ENCODE measurements at places on chromosomes 2 and 18. TPM values are rescaled to one million over a fixed set of nuclear protein-coding genes. Genes with fewer than 3 reads are reported as not detected.

GALNT3 gene
- total RNA-seq = under 0.01 TPM

- peak; percentile 74 for DNase-seq
Measured at GRCh38 chr2:10407841-10408648, 40.1 kb downstream of the ODC1 start.

DNA sequence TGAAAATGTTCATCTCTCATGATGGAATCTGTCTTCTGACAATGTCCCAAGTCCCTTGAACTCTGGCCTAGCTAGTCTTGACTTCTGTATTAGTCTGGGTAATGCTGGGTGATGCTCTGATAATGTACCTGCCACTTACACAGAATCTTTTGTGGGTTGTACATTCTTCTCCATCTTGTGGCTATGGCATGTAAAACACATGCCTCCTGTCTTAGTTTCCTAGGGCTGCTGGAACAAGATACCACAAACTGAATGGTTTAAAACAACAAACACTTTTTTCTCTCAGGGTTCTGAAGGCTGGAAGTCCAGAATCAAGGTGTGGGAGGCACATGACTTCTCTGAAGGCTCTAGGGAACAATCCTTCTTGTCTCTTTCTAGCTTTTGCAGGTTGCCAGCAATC lies 57.1 kb downstream of the RAPGEF4 start:
- DNase-seq = no peak

GRCh38 chr2:101047774-101048173 lies 45.7 kb downstream of the RPL31 start:
- no peak for DNase-seq

DNA sequence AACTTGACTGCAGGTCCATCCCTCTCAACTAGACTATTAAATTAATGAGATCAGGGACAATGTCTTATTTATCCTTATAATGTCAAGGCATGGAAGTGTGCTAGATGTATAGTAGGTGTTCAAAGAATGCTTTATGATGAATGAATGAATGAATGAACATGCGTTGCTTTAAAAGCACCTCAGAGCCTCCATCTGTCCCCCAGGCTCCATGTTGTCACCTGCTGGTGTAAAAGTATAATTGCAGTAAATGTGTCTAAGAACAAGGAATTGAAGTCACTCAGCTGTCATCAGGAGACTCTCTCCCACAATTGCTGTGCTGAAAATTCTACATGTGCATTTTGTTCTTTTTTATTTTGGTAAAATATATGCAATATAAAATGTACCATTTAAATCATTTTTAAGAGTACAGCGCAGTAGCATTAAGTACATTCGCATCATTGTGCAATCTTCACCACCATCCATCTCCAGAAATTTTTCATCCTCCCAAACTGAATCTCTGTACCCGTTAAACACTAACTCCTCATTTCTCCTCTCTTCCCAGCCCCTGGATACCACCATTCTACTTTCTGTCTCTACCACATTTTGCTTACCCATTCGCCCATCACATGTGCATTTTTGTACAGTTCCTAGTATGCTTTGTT lies 52.6 kb downstream of the GNAL start:
- peak; percentile 12 for DNase-seq

DNA sequence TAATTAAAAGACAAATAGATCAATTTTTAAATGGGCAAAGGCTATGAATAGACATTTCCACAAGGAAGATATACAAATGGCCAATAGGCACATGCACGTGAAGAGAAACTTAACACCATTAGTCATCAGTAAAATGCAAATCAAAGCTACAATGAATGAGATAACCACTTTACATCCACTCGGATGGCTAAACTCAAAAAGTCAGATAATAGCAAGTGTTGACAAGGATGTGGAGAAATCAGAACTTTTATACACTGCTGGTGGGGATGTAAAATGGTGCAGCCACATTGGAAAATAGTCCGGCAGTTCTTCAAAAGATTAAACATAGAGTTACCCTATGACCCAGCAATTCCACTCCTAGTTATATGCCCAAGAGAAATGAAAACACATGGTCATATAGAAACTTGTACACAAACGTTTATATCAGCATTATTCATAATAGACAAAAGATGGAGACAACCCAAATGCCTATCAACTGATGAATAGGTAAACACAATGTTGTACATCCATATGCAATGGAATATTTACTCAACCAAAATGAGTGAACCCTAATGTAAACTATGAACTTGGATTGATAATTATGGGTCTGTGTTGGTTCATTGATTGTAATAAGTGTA lies 51.1 kb downstream of the SMAD7 start:
- no peak for DNase-seq

GRCh38 chr2:122525336-122525735 lies 769.9 kb downstream of the TSN start:
- no peak for DNase-seq

DNA sequence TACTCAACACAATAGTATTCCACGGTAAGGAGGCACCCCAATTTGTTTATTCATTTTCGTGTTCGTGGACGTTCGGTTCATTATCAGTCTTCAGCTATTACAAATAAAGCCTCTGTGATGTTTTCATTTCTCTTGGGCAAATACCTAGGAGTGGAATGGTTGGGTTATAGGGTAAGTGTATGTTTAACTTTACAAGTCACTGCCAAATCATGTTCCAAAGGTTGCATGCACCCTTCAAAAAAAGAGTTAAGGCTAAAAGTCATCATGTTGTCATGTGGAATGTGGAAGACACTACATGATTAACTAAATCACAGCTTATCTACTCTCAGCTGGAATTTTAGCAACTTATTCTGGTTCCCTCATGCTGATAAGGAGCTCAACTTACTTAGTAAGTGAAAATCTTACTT lies 15.8 kb downstream of the INO80C start:
- DNase-seq = no peak

GRCh38 chr18:21053127-21053526 lies 58.5 kb downstream of the ROCK1 start:
- no peak for DNase-seq

SPC25 gene
- 2.8 TPM for total RNA-seq

GRCh38 chr18:74797577-74798151 lies 200.0 kb downstream of the ZNF407 start:
- DNase-seq = peak; percentile 38

DNA sequence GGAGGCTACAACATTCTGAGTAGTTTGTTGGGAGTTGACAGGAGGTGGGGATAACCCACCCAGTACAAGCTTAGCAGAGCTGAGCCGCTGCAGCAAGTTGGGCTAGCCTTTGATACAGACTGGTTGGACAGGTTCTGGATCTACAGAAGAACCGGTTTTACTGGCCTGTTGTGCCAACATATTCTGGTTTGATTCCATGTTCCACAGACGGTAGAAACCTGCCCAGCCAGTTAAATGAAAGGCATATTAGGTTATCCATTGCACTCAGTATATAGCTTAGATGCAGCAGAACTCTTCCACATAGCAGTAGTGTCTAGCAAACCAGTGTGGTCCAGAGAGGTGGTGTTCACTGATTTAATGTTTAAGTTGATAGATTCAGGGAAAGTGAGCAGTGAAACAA lies 19.3 kb upstream of the RBBP8 start:
- no peak for DNase-seq

UXS1 gene
- total RNA-seq = 19.2 TPM

- no peak for DNase-seq
Measured at GRCh38 chr18:53380063-53380639, 844.3 kb downstream of the MBD2 start.

REG3A gene
- not detected for total RNA-seq

DES gene
- total RNA-seq = not detected

GRCh38 chr2:181371782-181372645 lies 85.2 kb upstream of the ITGA4 start:
- DNase-seq = peak; percentile 49

DNA sequence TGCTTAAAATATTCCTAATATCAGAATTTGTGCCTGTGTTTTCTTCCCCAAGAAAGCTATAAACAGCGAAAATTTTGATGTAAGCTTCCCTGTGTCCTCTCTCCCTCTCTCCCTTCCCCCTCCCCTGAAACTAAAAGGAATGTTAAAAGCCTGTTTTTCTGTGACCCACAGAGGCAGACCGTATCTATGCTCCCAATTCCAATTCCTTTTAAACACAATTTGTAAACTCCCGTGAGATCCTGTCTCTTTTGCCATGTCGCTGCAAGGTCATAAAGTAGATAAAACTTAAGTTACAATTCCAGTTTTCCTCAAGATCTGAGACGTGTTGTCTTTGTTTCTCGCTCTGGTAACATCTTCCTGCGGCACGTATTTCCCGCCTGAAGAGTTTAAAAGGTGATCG lies 23.3 kb downstream of the SKA1 start:
- no peak for DNase-seq

UGT1A4 gene
- total RNA-seq = not detected

- DNase-seq = no peak
Measured at GRCh38 chr2:15293262-15293937, 267.7 kb downstream of the NBAS start.

DNA sequence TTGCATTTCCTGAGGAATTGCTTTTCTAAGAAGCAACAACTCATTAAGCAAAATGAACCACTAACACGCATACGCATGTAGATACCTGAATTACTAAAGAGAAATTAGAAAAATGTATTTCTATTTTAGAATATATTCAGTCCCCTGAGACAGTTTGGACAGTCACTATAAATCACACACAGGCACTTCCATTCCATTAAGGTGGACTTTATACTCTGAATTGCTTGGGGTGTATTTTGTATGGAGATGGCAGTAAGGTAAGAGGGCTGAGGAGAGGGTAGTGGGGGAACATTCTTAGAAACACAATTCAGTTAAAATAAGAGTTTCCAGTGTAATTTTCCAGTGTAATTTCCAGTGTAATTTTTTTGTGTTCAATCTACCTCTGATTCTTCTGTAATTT lies 1.8 kb downstream of the CCDC141 start:
- DNase-seq = no peak

ADGRF3 gene
- total RNA-seq = under 0.01 TPM

G6PC2 gene
- not detected for total RNA-seq

DNA sequence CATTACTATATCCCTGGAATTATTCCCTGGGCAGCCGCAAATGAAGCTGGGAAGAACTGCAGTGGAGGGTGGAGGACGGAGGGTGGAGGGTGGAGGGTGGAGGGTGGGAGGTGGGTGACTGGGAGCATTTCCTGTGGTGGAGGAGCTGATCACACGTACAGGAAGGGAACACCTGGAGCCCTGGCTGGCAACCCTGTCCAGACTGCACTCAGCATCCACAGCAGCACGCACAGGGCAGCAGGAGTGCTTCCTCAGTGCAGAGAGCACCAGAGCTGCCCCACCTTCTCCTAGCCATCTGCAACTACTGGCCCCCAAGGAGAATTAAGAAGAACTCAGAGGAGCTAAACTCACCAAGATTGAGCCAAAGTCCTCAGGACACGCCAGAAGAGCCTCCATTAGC lies 249.9 kb downstream of the EIPR1 start:
- no peak for DNase-seq

GRCh38 chr2:55054106-55054875 lies 4.0 kb upstream of the RTN4 start:
- no peak for DNase-seq

ATP8B1 gene
- 10.5 TPM for total RNA-seq

DNA sequence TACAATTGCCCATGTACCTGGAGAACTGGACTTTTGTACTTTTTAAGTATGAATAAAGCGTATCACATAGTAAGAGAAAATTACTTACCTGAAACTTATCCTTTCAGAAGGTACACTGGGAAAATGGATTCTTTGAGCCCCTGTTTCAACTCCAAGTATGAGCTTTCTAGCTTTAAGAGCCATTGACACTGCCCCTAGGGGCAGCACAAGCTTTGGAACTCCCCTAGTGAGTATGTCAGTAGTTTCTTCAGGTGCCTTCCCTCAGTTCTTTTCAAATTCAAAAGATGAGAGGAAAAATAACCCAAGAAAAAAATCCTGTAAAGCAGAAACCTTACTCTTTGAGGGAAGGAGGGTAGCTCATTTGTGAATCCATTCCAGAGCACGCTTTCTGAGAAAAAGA lies 124.1 kb downstream of the MEMO1 start:
- no peak for DNase-seq

DNA sequence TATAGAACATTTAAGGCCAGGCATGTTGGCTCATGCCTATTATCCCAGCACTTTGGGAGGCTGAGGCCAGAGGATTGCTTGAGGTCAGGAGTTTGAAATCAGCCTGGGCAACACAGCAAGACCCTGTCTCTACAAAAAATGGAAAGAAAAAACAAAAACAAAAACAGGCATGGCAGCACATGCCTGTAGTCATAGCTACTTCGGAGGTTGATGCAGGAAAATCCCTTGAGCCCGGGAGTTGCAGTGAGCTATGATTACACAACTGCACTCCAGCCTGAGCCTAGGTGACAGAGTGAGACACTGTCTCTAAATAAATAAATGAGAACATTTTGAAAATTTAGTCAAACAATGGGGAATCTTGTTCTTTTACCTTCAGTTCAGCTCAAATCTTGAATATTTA lies 12.1 kb upstream of the YES1 start:
- peak; percentile 33 for DNase-seq

UGT1A3 gene
- total RNA-seq = not detected

DNA sequence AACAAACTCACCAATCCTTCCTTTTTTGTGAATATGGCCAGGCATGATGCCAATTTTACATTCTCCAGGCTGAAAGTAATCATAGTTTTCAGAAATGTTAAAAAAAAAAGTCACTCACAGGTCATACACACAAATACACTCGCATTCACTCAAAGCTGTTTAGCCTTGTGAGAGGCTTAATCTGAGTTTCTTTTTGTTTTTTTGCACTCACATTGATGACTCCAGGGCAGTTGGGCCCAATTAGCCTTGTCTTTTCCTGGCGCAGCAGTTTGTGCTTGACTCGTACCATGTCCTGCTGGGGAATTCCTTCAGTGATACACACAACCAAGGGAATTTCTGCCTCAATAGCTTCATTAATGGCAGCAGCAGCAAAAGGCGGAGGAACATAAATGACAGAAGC lies 18.0 kb downstream of the SUCLG1 start:
- DNase-seq = no peak

- DNase-seq = no peak
Measured at GRCh38 chr2:44692821-44693220, 248.7 kb upstream of the SIX3 start.

GRCh38 chr2:222307978-222308730 lies 9.4 kb upstream of the PAX3 start:
- no peak for DNase-seq

- no peak for DNase-seq
Measured at GRCh38 chr2:152649997-152650396, 67.3 kb downstream of the PRPF40A start.

FAM168B gene
- total RNA-seq = 81.2 TPM

MOCOS gene
- total RNA-seq = under 0.01 TPM

NOSTRIN gene
- total RNA-seq = 0.40 TPM

GRCh38 chr2:66364495-66365333 lies 70.2 kb upstream of the MEIS1 start:
- no peak for DNase-seq

DNA sequence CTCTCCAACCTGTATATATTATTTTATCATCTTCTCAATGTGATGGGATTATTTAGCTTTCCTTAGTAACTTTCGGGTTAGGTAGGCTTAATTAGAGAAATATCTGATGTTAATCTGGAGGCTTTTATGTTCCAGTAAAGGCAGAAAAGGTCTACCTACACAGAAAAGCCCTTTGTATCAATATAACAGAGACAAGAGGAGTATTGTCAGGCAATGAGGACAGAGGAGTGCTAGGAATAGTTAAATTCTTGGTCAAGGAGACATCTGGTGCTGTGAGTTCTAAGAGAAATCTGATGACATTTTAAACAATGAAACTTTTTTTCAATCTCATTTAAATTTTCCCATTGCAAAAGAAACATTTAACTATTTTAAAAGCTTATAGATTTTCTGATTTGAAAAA lies 36.1 kb downstream of the DPP4 start:
- DNase-seq = no peak

AQP12B gene
- total RNA-seq = not detected

All from lung microvascular endothelial cell (primary cell).